ENCODE measurements at places on chromosomes 5 and 9.

GRCh38 chr5:91118354-91118753, 264.8 kb downstream of the ARRDC3 start:
- DNase-seq, result no peak

- DNase-seq, result no peak
Measured at GRCh38 chr5:159459951-159460538, 129.8 kb upstream of the IL12B start.

GRCh38 chr9:137313956-137314560, 12.0 kb upstream of the NRARP start:
- no peak for DNase-seq

GRCh38 chr5:8864053-8864452, 681.8 kb downstream of the SEMA5A start:
- no peak for DNase-seq

- no peak for DNase-seq
Measured at GRCh38 chr5:58127255-58128220, 332.3 kb downstream of the PLK2 start.

GRCh38 chr5:125302577-125302976, 556.1 kb upstream of the ZNF608 start:
- DNase-seq, result no peak

GRCh38 chr5:67875601-67876000, 340.0 kb upstream of the PIK3R1 start:
- DNase-seq, result no peak

Data from stimulated activated CD4-positive, alpha-beta T cell treated with anti-CD3 and anti-CD28 coated beads, Interleukin-4, amount 100 ng/mL, for 48 hours (primary cell).